ENCODE measurements at places on chromosomes 7 and 10.

- no peak for DNase-seq
Measured at GRCh38 chr10:52652431-52653262, 119.9 kb downstream of the MBL2 start.

- DNase-seq: no peak
Measured at GRCh38 chr7:34723866-34724490, 66.0 kb downstream of the NPSR1 start.

GRCh38 chr10:70931168-70931815 lies 42.9 kb upstream of the PCBD1 start:
- no peak for DNase-seq

- DNase-seq: no peak
Measured at GRCh38 chr10:107164992-107165391, 486 bp upstream of the SORCS1 start.

- DNase-seq: no peak
Measured at GRCh38 chr10:114508376-114508775, 104.1 kb upstream of the AFAP1L2 start.

DNA sequence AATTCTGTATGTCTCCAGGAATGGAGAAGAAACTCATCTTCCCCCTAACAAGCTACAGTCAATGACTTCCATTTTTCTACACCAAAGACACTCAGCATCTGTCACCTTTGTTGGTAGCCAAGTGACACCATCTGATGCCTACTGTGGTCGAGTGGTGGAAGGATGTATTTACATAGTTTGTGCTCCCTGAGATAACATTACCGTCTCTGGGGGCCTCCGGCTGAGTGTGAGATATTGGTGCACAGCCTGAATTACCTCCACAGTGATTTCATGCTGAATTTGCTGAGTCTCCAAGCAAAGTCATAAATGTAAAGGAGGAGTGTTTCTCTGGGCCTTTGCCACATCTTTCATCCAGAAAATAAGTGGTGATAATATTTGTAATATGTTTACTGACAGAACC lies 114.0 kb downstream of the GRID1 start:
- no peak for DNase-seq

DNA sequence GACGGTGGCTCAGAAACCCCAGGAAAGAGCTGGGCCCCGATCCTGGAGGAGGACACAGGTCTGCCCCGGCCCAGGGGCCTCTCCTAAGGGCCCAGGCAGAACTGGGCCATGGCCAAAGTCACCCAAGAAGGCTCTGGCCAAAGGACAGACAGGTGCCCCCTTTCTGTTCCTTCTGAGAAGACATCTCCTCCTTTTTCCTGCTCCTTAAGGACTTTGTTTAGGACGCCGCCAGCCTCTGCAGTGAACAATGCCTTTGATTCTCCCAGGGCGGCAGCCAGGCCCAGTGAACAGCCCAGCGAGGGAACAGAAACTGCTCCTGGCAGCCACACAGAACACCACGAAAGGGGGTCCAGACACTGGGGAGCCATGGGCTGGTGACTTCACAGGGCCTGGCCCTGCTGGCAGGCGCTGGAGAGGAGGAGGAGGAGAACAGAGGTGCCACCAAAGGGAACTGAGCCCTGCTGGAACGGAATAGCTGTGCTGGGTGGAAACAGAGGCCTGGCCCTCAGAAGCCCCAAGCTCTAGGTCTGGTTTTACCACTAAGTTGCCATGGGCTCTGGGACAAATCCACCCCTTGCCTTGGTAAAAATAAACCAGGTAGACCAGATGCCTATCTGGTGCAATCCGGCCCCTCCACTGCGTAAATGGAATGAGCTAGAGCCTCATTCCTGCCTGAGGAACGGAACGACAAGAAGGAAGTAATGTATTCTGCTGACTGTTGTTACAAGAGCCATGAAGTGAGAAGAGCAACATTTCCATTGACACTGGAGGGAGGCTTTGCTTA lies 163.3 kb upstream of the RHEB start:
- no peak for DNase-seq

GRCh38 chr7:148395352-148395811 lies 195.2 kb upstream of the C7orf33 start:
- DNase-seq: no peak

GRCh38 chr10:68096913-68097516 lies 12.3 kb upstream of the MYPN start:
- no peak for DNase-seq

- DNase-seq: peak; percentile 37
Measured at GRCh38 chr7:142854372-142855113, at the start of gene EPHB6. Gene EPHB6 (plus strand): TSS chr7:142855076. CDS start chr7:142863228, 8,152 bp downstream.

DNA sequence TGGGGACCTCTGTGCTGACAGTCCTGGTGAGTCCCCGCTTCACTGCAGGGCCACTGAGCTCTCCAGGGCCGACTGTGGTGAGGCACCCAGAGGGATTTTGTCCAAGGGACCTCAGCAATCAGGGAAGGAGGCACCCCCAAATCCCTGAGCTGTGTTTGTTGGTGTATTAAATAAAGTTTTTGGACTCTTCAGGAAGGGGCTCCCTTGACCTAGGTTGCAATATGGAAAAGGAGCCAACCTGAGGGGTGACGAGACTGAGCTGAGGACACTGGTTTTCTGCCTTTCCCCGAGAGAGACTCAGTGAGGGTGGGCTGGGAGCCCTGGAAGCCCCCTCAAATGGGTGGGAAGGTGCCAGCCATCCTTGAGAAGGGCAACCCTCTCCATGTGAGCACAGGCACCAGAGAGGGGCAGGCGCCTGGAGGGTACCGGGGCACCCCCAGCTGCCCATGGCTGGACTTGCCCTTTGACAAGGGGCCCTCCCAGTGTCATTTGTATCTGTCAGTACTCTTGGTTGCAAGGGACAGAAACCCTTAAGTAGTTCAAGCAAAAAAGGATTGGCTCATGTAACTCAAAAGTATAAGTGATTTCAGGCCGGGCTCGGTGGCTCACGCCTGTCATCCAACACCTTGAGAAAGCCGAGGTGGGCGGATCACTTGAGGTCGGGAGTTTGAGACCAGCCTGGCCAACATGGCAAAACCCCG lies 72.8 kb downstream of the C10orf105 start:
- DNase-seq: no peak

DNA sequence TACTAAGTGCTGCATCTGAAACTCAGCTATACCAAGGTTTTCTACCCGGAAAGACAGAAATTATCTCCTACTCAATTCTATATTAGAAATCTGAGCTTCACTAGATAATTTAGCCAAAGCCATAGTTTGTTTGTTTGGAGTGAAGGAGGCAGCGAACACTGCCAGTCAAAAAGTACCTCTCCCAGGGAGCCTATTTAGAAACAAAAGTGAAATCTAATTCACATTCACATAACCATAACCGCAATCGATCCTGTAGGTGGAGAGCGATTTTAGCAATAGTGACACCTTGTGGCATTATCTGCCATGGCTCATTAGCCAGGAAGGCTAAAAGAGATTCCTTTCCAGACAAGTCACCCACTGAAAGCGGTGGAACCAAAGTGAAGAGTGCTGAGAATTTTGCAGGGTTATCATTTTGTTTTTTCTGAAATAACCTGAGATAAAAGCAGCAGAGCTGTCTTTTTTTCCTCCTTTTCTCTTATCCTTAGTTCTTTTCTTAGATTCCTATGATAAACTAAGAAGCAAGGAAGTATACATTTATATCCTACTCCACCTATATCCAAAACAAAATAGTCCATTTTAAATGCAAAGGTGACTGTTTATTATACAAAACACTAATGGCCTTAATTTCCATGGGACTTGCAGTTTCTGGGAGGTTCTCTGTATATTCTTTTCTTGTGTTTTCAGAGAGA lies 83.7 kb upstream of the BET1 start:
- no peak for DNase-seq

DNA sequence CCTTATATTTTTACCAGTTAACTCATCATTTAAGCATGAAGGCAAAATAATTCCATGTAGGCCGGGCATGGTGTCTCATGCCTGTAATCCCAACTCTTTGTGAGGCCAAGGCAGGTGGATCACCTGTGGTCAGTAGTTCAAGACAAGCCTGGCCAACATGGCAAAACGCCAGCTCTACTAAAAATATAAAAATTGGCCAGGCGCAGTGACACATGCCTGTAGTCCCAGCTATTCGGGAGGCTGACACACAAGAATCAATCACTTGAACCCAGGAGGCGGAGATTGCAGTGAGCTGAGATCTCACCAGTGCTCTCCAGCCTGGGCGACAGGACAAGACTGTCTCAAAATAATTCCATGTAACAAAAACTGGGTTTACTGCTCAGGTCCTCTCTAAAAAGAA lies 18.3 kb downstream of the HNRNPA2B1 start:
- DNase-seq: no peak

DNA sequence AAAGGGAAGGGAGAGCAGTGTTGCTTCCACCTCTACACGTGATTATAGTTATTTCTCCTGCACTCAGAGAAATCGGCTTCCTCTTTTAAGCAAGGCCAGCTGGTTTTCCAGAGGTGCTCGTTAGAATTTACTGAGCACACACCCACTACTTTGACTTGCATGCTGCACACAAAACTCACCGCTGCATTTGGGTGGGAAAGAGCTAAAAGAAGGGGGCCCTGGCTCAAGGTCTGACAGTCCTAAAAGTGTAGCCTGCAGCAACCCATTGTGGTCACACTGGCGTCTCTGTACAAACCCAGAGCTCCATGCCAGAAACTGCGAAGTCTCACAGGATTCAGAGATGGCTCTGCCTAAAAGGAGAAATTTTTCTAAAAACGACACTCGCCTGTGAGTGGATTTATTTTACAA lies 133.7 kb downstream of the SLC25A13 start:
- DNase-seq: no peak

DNA sequence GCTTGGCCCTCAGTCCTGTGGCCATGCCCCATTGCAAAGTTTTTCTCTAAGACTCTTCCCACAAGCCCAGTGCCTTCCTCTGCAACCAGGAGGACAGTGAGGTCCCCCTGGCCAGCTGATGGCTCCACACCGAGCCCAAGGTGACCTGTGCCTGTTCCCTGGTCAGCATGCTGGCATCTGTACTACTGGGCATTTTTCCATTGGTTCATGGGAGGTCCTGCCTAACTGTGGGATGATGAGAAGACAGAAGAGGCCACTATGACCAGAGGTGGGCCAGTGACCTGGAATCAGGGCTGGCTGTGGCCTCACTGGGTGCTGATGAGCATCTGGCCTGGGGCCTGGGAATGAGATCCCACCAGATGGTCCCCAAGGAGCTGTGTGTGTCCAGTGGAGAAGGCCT lies 20.2 kb downstream of the CALML3 start:
- DNase-seq: no peak

- DNase-seq: no peak
Measured at GRCh38 chr7:96558530-96558929, 151.1 kb downstream of the SEM1 start.

- no peak for DNase-seq
Measured at GRCh38 chr7:64602086-64602485, 39.2 kb upstream of the ZNF680 start.

DNA sequence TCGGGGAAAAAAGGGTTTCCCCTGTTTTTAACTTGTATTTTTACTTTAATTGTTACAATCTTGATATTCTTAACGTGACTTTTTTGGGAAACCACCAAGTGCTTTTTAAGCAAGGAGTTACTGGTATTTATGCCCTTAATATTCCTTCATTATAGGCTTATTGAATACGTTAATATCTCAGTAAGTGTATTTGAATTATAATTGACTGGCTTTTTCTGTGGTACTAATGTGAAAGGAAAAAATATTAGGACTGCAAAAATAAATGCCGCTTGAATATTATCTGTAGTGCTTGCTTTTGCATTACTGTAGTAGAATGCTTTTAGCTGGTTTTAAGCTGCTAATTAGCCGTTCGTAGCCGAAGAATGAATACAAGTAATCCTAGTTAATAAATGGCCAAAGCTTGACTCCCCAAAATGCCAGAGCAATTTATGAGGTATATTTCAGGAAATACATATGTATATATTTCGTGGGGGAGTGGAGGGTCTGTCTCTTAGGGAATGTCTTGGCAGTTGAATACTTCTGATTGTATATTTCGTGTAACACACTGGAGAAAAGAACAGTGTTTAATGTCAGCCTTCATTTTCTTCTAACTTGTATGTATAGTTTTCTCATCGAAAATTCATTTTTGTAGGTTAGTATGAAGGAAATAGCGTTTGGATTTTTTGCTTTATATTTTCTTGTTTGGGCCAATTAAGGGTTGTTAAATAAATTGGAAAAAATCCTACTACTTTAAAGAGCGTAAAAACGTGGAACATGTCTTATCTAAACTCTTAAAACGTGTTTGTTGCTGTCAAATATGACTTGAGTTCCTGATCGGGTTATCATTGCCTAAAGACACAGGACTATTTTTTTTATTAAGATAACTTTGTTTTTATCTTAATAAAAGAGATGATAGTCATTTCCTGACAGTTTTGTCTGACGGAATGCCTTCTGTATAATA lies 1.5 kb downstream of the PDCD4 start:
- DNase-seq: no peak

DNA sequence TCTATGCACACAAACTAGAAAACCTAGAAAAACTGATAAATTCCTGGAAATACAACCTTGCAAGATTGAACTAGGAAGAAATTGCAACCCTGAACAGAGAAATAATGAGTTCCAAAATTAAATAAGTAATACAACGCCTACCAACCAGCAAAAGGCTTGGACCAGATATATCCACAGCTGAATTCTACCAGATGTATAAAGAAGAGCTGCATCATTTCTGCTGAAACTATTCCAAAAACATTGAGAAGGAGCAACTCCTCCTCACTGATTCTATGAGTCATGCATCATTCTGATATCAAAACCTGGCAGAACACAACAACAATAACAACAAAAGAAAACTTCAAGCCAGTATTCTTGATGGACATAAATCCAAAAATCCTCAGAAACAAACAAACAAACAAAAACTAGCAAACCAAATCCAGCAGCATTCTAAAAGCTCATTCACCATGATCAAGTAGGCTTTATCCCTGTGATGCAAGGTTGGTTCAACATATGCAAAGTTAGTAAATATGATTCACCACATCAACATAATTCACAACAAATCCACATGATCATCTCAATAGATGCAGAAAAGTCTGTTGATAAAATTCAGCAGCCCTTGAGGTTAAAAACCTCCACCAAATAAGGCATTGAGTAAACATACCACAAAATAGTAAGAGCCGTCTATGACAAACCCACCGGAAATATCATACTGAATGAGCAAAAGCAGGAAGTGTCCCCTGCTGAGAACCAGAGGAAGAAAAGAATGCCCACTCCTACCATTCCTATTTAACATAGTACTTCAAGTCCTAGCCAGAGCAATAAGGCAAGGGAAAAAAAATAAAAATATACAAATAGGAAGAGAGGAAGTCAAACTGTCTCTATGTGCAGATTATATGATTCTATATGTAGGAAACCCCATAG lies 98.2 kb downstream of the PCDH15 start:
- no peak for DNase-seq

- no peak for DNase-seq
Measured at GRCh38 chr7:81367326-81367931, 402.4 kb downstream of the HGF start.

GRCh38 chr7:155702616-155703015 lies 58.2 kb downstream of the RBM33 start:
- DNase-seq: no peak

Data from stimulated activated CD4-positive, alpha-beta T cell treated with anti-CD3 and anti-CD28 coated beads, Interleukin-15, amount 100 ng/mL, for 1 hour (primary cell).